WTC11 (cell line): ENCODE measurements at places on chromosomes 1 and 21.

DNA sequence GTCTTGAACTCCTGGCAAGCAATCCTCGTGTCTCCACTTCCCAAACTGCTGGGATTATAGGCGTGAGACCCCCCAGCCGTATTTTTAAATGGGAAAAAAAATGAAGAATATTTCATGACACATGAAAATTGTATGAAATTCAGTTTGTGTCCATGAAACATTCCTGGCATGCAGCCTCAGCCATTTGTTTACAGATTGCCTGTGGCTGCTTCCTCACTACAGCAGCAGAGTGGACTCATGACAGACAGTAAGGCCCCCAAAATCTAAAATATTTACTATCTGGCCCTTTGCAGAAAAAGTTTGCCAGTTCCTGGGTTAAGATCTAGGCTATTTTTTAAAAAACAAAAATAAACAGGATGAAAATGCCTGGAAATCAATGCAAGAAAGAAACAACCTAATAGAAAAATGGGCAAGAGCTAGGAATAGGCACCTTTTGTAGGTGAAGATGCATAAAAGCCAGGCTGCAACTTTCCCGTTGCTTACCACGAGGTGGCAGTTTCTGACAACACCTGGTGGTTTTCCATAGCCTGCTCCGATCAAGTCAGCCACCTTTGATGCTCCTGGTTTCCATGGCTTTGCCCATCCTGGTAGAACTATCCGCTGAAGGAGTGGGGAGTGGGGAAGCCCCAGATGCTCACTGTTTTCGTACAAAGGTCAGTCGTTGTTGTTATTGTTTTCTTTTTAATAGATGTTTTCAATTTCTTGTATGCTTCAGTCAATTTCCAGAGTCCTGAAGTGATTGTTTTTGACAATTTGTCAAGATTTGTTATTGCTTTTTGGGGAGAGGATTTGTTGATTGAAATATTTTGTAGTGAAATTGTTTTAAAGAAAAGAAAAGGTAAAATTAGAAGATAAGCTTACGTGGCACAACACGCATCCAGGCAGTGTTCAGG, 24.3 kb downstream of the UBE2Q1 start:
- H3K36me3 ChIP-seq = peaks cover 3% of the 10 kb centered on the region; the same call in 1 of the 2 replicates
- H3K4me1 ChIP-seq = no peaks in the 10 kb centered on the region
- H3K27ac ChIP-seq = no peak overlapping the region
- H3K4me3 ChIP-seq = no peak overlapping the region

DNA sequence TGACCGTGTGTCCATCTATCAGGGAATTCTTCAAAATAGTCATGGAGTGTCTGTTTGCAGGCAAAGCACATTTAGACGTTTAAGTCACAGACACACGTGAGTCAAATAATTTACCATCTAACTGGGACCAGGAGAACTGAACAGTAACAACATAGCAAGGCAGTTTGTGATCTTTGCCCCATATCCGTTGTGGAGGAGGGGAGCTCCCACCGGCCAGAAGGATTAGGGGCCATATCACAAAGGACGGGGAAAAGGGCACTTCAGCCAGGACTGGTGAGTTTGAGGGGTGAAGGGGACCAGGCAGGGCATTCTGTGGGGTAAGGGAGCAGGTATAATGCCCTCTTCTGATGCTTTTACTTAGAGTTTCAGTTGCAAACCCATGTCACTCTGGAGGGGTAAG, 22.9 kb downstream of the ELAPOR1 start:
- no peaks in the 10 kb centered on the region for H3K4me1 ChIP-seq
- H3K4me3 ChIP-seq = no peak overlapping the region
- H3K27me3 ChIP-seq = no peaks in the 10 kb centered on the region
- no peaks in the 10 kb centered on the region for H3K36me3 ChIP-seq
- H3K27ac ChIP-seq = no peak overlapping the region
- no peak for DNase-seq

DNA sequence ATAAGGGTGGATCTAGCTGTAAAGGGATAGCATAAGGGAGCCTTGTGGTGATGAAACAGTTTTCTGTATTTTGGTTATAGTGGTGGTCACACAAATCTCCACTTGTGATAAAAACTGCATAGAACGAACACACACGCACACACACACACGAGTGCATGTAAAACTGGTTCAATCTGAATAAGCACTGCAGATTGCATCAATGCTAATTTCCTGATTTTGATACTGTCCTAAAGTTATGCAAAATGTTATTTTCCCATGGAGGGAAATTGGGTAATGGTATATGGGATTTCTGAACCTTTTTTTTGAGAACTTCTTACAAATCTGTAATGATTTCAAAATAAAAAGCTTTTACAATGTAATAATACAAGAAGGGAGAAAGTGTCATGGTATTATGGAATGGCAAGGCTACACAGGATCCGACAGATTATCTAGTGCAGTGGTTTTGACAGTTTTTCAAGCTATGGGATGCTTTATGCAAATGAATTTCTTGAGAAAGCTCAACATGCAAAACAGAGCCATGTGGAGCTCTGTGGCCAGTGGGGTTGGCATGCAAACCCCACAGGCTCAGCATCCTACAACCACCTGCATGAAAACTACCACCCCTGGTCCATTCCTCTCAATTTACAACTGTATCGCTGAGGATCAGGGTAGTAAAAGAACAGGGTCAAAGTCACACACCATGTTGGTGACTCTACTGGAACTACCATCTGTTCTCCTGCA, 18.8 kb downstream of the SLC41A1 start:
- 0 out of 2 replicates have a peak, but pooled peaks cover 6% of the 10 kb centered on the region for H3K4me1 ChIP-seq
- DNase-seq = no peak
- peaks cover 51% of the 10 kb centered on the region for H3K36me3 ChIP-seq
- no peak overlapping the region for H3K4me3 ChIP-seq
- no peak overlapping the region for H3K27ac ChIP-seq

DNA sequence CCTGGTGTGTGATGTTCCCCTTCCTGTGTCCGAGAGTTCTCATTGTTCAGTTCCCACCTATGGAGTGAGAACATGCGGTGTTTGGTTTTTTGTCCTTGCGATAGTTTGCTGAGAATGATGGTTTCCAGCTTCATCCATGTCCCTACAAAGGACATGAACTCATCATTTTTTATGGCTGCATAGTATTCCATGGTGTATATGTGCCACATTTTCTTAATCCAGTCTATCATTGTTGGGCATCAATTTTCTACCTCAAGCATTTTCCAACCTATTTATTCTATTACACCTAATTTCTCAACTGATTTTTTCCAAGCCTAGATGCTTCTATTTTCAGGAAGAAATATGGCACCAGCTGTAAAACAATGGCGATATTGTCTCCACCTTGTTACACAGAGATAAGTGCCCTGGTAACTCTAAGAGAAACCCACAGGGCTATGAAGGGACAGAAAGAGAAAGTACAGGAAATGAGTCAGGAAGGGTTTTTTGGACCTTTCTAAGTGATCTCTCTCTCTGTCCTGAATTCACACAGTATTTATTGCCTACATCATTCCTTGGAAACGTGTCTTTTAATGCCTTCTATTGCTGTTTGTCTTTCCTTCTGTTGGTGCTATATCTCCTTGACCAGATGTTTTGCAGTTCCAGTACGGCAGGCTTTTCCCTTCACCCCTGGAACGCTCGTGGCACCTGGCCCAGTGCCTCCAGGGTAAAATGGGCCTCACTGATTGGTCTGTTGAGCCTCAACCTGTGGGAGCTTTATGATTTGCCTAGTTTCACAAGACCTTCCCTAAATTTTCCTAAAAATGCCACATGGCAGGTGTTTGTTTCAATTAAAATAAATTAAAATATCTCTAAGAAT, 14.6 kb upstream of the JAK1 start:
- DNase-seq = no peak
- H3K27me3 ChIP-seq = peaks cover 2% of the 10 kb centered on the region
- peaks cover 5% of the 10 kb centered on the region for H3K4me1 ChIP-seq

- no peaks in the 10 kb centered on the region for H3K27me3 ChIP-seq
- no peaks in the 10 kb centered on the region for H3K36me3 ChIP-seq
- no peak for DNase-seq
- no peak overlapping the region for H3K27ac ChIP-seq
- H3K4me3 ChIP-seq = no peak overlapping the region
- H3K4me1 ChIP-seq = peaks cover 21% of the 10 kb centered on the region
Measured at GRCh38 chr1:64917328-64917861, 49.0 kb downstream of the JAK1 start.

DNA sequence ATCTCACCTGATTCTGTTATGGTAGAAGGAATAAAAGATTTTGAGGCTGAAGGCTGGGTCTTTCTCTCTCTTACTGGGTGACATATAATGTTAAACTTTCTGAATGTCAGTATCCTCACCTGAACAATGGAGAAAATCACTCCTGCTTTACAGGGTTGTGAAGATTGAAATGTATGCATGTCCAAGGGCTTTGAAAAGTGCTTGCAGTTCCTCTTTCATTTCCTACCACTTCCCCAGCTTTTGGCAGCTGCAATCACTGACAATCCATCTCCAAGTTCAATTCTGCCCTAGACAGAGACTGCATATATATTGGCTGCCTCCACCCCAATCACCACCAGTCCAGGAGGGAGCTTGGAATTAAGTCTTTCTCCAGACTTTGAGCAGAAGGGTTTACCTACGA, 39.8 kb downstream of the FAM78B start:
- no peaks in the 10 kb centered on the region for H3K36me3 ChIP-seq
- no peak overlapping the region for H3K27ac ChIP-seq
- no peak overlapping the region for H3K4me3 ChIP-seq
- no peak for DNase-seq
- H3K27me3 ChIP-seq = no peaks in the 10 kb centered on the region; the same call in 1 of the 2 replicates
